ENCODE measurements at places on chromosomes 13 and 19.

DNA sequence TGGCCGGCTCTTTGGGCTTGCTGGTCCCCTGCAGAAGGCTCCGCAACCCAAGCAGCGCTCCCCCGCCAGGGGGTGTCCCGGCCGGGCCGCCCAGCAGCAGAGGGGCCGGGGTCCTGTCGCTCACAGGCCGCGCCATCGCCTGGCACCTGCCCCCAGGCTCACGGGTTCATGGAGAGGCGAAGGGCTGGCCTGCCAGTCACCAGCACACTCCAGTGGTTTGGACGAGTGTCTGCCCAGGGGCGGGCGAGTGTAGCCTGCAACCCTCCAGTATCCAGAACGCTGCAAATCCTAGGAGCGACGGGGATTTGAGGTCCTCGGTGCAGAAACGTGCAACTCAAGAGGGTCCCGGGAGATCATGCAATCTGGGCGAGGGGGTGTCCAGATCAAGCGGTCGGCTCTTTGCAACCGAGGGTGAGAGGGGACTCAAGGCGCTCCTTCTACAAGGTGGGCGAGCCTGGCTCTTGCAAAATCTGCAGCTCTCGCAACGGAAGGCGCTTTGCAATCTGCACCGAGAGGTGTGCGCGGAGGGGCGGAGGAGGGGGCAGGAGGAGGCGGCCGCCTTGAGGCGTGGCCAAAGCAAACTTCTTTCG, at the start of gene DBP:
Gene DBP, minus strand, starts transcription at position 521 of the 590 bp plus-strand sequence. Its CDS starts 385 bp downstream, at position 136.
- no peak for DNase-seq

DNA sequence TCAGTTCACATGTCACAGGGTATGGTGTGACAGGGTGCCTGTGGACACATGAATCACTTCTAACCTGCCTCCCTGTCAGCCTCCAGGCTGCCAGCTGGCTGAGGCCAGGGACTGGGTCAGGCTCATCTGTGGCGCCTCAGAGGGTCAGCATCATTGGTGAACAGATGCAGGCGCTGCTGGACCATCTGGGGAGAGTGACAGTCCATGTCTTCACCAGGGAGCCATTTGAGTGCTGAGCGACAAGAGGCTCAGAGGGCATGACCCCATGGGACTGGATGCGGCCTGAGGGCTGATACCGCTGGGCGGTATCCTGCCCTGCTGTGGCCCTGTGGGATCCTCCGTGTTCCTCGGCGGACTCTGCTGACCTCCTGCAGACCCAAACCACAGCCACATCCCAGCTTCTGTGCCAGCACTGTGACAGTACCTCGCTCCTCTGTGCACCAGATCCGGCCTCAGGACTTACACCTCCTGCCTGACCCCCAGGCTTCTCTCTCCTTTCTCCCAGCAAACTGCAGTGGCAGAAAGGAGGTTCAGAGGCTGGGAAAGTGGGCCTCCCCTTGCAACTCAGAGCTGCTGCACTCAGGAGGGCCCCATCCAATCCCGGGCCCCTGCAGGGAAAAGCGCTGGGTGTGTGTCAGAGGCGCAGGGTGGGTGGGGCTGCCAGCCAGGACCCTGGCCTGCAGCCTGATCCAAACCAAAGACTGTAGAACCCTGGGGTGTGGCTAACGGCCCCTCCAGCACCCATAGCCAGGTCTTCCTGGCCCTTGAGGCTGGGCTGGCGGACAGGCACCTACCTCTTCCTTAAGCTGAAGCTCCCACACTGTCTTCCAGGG, 10.2 kb downstream of the ACTMAP start:
- no peak for DNase-seq

DNA sequence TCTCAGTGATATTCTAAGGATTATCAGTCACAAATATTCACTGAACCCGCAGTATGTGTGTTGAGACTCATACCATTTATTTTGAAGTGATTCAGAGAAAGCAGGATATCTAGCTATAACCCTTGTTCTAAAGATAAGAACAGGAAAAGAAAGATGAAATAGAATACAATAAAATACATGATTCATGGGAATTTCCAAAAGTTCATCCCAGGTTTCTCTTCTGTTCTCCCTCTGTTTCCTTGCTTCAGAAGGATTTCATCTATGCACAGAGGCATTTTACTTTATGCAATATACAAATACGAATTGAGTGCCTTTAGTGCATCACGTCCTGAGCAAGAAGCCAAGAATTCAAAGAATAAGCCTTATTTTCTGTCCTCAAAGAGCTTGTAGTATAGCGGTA, 274.4 kb upstream of the GPC6 start:
- DNase-seq: no peak

DNA sequence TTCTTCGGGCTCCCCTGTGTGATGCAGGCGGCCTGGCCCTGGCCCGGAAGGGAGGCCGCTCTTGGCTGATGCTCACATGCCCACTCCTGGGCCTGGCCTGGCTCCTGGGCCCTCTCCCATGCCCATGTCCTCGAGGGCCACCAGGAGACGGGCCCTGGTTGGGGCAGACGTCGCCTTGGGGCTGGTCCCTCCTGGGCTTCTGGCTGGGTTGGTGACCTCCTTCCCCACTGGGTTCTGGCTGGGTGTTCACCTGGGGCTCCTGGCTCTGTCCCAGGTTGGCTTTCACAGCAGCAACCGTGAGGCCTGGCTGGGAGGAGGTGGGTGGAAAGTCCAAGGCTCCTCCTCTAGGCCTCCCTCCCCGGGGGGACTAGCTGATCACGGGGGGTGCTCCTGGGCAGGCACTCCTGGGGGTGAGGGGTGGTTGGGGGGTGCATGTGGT, 15.5 kb upstream of the SLC7A10 start:
- peak; percentile 5 for DNase-seq

- no peak for DNase-seq
These were observed 12.6 kb upstream of the ZNF792 start for GRCh38 chr19:34976611-34977010.

- no peak for DNase-seq
These were observed 63.9 kb downstream of the DLEU7 start for GRCh38 chr13:50779443-50780200.

- DNase-seq: no peak
These were observed 120.4 kb downstream of the ENOX1 start for GRCh38 chr13:43666403-43666802.

- no peak for DNase-seq
These were observed 1.6 kb downstream of the ZNF649 start for GRCh38 chr19:51903192-51903591.

DNA sequence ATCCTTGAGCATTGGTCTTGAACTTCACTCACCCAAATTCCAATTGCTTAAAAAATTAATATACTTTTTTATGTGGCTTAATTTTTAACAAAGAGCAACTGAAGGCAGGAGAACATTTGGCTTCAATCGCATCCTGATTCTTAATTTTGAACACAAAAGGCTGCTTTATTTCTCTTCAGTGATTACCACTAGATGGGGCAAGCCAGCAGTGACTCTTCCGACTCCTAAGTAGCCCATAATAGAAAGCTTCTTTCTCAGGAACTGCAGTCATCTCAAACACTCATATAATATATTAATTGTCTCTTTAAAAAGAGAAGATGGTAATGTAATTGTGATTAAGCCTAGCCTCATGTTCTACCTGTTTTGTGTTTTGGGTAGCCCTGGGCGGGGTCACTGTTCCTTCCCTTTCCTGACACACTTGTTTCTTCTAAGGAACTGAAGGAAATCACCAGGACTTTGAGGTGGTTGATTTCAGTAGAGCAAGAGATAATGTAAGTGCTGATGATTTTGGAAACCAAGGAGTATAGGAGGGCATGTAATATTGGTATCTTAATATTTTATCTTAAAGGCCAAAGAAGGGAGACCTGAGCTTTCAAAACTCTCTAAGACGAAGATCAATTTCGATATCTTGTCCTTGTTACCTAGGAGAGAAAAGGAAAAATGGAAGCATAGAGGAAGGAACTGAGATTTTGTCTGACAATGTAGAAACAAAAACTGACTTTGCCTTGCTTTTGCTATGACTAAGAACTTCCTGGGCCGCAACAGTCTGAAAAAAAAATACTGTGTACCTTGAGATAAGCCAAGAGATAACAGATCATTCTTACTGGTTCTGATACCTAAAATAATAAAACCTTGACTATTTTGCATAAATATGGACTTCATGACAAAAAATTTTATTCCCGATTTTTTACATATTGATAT, 73.1 kb downstream of the TNFSF13B start:
- DNase-seq: peak; percentile 40

- no peak for DNase-seq
These were observed 18.5 kb downstream of the PALM start for GRCh38 chr19:726993-727956.

- peak; percentile 74 for DNase-seq
These were observed 14.3 kb downstream of the GAS6 start for GRCh38 chr13:113849546-113849945.

DNA sequence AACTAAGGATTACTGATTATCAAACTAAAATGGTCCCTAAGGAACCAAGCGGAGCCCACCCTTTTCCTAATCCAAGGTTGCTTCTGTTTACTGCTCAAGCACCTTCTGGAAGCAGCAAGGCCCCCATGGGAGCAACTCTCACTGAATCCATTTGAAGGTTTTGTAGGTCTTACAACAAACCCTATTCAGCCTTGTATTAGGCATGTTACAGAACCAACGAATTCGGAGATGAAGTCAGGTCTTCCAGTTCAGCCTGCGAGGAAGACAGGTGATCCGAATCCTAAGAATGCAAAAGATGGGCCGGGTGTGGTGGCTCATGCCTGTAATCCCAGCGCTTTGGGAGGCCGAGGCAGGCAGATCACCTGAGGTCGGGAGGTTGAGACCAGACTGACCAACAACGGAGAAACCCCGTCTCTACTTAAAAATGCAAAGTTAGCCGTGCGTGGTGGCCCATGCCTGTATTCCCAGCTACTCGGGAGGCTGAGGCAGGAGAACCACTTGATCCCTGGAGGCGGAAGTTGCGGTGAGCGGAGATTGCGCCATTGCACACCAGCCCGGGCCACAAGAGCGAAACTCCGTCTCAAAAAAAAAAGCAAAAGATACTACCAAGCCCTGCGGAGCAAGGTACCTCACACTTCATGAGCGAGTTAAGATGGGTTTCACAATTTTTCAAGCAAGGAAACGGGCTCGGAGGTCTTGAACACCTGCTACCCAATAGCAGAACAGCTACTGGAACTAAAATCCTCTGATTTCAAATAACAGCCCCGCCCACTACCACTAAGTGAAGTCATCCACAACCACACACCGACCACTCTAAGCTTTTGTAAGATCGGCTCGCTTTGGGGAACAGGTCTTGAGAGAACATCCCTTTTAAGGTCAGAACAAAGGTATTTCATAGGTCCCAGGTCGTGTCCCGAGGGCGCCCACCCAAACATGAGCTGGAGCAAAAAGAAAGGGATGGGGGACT, 609 bp downstream of the ZAR1L start:
- DNase-seq: peak; percentile 41

DNA sequence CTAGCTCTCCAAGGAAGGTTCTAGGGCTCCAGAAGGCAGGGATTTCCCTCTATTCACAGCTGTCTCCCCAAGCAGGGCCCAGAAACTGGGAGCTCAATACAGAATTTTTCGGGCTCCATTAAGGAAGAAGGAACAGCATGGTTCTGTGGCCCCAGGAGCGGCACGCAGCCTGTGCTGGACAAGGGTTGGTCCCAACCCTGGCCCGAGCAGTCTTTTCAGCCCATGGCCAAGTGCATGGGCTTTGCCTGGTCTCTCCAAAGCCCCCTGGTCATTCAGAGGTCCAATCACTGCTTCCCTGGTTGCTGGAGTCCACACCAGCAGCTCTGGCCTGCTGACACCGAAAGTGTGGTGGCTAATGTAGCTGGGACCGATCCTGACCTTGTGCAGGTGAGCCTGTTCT, 6.6 kb upstream of the PRKD2 start:
- no peak for DNase-seq

- no peak for DNase-seq
These were observed 95.8 kb downstream of the DNAJC15 start for GRCh38 chr13:43119206-43119605.

GRCh38 chr19:13095393-13095784, 7.3 kb downstream of the LYL1 start:
- no peak for DNase-seq

DNA sequence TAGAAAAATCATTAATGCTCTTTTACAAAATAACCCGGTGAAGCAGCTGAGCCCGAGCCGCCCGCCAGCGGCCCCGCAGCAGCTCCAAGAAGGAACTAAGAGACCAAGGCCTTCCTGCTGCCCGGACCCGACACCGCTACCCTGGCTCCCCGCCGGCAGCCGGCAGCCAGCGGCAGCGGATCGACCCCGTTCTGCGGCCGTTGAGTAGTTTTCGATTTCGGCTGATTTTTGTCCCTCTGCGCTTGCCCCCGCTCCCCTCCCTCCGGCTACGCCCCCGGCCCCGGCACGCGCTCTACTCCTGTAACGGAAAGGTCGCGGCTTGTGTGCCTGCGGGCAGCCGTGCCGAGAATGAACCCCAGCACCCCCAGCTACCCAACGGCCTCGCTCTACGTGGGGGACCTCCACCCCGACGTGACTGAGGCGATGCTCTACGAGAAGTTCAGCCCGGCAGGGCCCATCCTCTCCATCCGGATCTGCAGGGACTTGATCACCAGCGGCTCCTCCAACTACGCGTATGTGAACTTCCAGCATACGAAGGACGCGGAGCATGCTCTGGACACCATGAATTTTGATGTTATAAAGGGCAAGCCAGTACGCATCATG, at the start of gene PABPC3:
Gene PABPC3, plus strand, starts transcription at position 286 of the 603 bp plus-strand sequence. Its CDS starts 63 bp downstream, at position 349.
- no peak for DNase-seq

DNA sequence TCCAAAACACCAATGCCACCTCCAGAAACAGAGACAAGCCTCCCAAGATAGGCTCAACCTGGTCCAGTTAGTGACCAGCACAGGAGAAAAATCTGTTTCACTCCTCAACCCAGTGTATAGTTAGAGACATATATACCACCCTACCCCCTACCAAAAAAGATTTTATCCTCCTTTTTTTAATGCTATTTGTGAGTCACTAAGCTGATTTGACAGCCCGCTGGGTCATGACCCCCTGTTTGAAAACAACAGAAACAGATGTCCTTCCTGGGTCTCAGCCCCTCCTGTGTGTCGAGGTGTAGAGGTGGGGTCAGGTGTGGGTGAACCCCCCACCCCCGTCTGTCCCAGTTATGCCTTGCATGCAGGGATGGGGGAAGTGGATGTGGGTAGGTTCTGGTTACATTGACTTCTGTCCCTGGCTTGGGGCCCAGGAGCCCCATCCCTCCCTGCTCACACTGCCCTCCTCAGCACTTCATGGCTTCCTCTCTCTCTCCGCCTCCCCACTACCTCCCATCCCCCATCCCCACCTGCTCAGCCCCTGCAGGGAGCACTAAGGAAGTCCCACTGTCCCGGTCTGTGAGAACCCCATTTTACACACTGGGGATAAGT, 14.0 kb upstream of the TOMM40 start:
- no peak for DNase-seq

Data from bronchial epithelial cell (primary cell).